ENCODE measurements at places on chromosomes 3 and 15.

DNA sequence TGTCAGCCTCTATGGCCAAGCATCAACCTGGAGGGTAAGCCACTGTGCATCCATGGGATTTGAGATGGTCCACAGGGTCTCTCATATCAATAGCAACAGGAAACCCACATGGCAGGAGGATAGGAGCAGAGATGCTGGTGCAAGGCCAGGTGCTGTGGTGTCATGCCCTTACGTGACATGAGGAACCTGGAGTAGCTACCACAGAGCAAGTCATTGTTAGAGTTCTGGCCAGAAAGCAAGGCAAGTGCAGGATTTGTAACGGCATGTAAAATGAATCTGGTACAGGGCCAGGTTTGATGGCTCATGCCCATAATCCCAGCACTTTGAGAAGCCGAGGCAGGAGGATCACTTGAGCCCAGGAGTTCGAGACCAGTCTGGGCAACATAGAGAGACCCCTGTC lies 14.8 kb upstream of the ZNF774 start:
- no peak for DNase-seq

- no peak for DNase-seq
These were observed 132.2 kb upstream of the BNIP2 start for GRCh38 chr15:59821286-59821685.

DNA sequence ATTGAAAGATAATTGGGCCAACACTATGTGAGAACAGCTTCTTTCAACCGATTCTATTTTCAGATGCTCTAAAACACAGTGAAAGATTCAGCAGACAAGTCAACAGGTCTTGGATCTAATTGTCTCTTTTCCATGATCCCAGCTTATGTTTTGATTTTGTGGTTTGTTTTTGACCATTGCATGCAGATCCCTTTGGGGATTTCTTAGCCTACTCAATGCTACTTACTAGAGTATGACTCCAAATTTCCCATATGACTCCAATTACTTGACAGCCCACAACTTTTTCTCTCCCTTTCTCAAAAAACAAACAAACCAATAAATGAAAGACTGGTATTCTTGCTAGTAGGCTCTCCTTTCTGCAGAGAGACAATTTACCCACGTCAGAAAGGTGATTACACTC lies 67.1 kb downstream of the KCNH8 start:
- DNase-seq = no peak

DNA sequence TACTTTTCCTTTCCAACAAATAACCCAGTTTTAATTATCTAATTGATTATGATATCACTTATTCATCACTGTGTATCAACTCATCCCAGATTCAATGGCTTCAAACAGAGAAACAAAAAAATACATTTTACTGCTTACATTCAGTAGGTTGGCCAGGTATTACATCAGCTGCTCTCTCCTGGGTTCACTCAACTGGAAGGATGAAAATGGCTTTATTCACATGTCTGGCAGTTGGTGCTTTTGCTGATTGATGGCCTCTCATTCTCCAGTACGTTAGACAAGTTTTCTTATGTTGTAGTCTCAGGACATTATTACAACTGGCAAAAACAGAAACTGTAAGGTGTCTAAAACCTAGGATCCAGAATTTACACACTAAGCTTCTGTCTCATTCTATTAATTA lies 811.0 kb upstream of the ALCAM start:
- no peak for DNase-seq

GRCh38 chr3:85950435-85950834 lies 991.6 kb downstream of the CADM2 start:
- no peak for DNase-seq

GRCh38 chr3:126307591-126308393 lies 49.4 kb downstream of the KLF15 start:
- DNase-seq = no peak

GRCh38 chr3:56748663-56749231 lies 53.0 kb downstream of the ARHGEF3 start:
- DNase-seq = no peak
